ENCODE measurements at places on chromosomes 3 and 15.

DNA sequence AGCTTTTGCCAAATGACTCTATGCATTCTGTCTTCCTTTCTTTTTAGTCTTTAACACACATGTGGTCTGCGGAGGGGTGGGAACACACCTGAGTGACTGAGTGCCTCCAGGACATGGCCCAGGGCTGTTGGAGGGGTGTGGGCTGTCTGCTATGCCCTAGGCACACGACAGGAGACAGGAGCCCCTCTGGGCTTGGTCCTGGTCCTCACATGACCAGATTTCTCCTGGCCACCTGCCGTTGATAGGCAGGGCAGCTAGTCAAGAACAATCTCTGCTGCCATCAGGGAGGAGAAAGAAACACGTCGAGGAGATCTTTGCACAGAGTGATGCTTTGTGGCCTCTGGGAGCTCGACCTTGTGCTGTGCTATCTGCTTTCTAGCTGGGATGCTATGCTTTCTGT, 176.6 kb downstream of the KLF13 start:
- no peak for DNase-seq

DNA sequence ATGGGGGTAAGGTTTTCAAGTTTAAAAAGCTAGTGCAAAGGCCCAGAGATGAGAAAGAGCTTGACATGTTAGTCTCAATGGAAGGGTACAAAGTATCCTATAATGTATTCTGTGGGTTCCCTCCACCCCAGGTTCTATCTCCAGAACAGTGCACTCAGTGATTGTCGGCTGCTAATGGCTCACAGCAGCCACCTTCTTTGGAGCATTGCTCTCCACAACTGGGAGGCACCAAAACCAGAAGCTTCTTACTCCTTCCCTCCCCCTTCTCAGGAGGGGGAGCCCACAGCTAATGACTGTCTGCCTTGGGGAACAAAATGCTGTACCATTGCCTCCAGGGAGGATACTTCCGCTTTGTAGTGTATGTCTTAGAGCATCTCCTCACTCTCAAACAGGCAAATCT, 439.4 kb upstream of the RBMS3 start:
- DNase-seq: no peak

DNA sequence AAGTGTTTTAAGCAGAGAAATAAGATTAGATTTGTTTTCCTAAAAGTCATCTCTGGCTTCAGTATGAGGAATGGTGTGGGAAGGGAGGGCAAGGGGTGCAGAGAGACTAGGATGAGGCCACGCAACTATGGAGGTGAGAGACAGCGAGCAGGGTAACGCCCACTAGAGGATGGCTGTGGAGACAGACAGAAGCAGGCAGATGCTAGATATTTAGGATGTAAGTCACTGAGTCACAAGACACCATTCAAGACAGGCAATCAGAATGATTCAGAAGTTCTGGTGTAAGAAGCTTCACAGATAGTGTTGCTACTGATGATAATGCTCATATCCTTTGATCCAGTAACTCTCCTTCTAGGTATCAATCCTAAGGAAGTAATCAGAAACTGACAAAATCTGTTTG, 19.1 kb downstream of the HSPBAP1 start:
- DNase-seq: no peak

DNA sequence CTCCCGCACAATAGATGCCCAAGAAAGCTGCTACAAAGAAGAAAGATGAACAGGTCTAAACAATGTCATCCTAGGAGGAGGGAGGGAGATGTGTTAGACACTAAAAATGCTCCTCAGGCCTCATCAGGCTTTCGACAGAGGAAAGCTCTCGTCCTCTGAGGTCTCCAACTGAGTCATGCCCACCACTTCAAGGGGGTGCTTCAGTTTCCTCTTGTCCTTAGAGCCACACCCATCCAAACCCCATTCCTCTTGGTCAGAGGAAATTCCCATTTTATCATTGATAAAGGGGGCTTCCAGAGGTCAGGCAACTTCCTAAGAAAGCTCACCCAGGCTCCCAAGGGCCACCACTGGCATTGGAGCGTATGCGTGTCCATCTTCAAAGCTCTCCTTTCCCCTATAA, 50.1 kb downstream of the HEG1 start:
- no peak for DNase-seq

- DNase-seq: no peak
Observed at GRCh38 chr15:78822514-78822913, 11.2 kb upstream of the ADAMTS7 start.

- DNase-seq: no peak
Observed at GRCh38 chr3:168003911-168004310, 91.8 kb downstream of the GOLIM4 start.

GRCh38 chr3:98778383-98778782, 15.2 kb downstream of the ST3GAL6 start:
- DNase-seq: no peak

DNA sequence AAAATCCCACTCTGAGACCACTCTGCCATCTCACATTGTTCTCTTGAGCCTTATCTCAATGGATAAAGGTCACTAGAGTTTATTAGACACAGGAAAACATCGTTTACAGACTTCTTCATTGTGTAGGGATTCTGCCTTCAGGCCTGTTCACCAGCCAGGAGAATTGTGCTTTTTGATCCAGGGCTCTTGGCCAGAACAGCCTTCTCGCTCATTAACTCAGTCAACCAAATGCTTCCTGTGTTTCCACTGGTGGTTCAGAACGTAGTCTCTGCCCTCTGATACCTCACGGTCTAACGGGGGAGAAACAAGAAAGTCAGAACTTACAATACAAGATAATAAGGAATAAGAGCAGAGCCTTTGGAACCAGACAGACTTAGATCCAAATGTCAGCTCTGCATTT, 54.2 kb upstream of the TSEN2 start:
- DNase-seq: peak; percentile 17

Measured in NCI-H446 treated with DMSO at 0.1 percent for 48 hours (cell line).